Activated CD4-positive, alpha-beta T cell treated with anti-CD3 and anti-CD28 coated beads, Interleukin-2, Interleukin-4, amounts not matched to agents 100 ng/mL and 50 ng/mL, durations not matched to agents 16 hours and 8 hours (primary cell): ENCODE measurements at places on chromosomes 1 and 21.

DNA sequence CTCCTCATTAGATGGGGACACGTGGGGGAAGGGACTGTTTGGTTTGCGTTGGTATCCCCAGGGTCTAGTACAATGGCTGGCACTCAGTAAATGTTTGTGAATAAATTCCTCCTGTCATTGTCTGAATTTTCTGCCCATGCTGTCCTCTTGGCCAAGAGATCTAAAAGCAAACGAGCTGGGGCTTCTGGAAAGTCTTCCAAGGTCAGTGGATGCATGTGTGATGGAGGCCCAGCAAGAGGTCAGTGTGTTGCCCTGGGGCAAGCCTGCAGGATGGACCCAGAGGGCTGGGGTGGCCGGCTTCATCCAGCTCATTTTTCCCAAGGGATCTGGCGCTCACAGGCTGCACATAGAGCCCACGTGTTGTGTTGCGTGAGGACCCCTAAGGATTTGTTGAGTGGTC, 30.0 kb upstream of the JUN start:
- DNase-seq = no peak

GRCh38 chr1:12037486-12038355, 18.4 kb downstream of the MIIP start:
- DNase-seq = no peak

- no peak for DNase-seq
Observed at GRCh38 chr1:83561346-83561745, 437.6 kb downstream of the TTLL7 start.

- DNase-seq = no peak
Observed at GRCh38 chr1:3852711-3853485, 4.1 kb downstream of the CEP104 start.

DNA sequence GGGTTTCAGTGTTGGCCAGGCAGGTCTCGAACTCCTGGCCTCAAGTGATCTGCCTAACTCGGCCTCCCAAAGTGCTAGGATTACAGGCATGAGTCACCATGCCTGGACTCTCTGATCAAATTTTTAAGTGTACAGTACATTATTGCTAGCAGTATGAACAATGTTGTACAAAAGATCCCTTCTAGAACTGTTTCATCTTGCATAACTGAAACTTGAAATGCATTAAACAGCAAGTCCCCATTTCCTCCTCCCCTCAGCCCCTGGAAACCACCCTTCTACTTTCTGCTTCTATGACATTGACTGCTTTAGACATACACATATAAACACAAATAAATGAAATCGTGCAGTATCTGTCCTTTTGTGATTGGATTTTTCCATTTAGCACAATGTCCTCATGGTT, 463.4 kb downstream of the PTPRC start:
- peak; percentile 3 for DNase-seq

DNA sequence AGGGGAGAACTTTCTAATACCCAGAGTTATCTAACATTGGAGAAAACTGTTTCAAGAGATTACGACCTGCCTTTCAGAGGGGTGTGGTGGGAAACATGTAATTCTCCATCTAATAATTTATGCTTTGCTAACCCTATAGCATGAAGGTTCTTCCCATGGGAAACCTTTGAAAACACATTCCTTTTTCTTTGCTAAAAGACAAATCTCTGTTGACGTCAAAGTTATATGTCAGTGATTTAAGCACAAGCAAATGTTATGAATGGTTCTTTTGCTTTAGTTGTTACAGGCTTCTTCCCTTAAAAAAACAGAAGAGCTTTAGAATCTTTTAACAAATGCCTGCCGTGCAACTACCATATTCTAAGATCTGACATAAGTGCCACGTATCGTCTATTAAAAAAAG, 19.2 kb downstream of the FMO2 start:
- DNase-seq = no peak

DNA sequence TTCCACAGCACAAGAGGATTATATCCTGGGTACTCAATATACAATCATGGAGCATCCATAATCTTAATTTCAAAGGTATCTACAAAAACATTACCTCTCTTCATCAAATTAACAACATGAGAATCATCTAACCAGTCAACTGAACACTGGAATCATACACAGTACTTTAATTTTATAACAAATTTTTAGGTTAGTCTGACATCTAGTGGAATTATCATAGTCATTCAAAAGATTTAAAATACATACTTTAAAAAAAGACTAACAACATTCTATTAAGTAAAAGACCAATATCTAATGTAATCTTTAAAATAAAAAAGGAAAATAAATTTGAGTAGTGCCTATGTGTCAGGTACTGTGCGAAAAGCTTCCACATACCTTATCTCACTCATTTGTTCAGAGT, 16.8 kb upstream of the SH3GLB1 start:
- DNase-seq = no peak

DNA sequence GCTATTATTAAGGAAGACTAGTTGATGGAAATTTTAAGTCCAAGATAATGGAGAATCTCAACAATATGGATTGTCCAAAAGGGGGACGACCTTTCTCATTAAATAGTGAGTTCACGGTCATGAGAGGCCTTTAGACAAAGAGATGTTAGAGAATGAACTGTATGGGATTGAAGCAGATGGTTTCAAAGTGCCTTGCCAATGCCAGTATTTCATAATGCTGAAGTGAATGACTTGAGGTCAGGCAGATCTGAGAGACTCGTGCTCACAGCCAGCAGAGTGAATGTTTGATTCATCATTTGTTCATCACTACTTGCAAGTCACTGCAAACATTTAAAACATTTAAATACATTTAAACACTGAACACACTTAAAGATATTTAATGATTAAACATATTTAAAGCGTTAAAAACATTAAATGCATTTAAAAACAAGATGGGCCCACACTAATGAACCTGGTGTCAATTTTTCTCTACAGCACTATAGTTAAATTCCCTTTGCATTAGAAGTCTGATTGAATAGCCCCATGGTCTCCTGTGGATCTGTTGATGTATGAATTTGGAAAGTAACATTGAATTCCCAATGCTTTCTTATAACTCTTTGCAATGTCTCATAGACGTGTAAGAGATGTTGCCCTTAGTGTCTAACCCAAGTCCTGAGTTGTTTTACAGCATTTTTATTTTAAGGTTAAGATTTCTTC, 80.7 kb downstream of the TGFB2 start:
- DNase-seq = no peak

- DNase-seq = no peak
Observed at GRCh38 chr21:35059742-35060141, 10.6 kb upstream of the RUNX1 start.

- no peak for DNase-seq
Observed at GRCh38 chr1:202374099-202374498, 25.6 kb downstream of the PPP1R12B start.

DNA sequence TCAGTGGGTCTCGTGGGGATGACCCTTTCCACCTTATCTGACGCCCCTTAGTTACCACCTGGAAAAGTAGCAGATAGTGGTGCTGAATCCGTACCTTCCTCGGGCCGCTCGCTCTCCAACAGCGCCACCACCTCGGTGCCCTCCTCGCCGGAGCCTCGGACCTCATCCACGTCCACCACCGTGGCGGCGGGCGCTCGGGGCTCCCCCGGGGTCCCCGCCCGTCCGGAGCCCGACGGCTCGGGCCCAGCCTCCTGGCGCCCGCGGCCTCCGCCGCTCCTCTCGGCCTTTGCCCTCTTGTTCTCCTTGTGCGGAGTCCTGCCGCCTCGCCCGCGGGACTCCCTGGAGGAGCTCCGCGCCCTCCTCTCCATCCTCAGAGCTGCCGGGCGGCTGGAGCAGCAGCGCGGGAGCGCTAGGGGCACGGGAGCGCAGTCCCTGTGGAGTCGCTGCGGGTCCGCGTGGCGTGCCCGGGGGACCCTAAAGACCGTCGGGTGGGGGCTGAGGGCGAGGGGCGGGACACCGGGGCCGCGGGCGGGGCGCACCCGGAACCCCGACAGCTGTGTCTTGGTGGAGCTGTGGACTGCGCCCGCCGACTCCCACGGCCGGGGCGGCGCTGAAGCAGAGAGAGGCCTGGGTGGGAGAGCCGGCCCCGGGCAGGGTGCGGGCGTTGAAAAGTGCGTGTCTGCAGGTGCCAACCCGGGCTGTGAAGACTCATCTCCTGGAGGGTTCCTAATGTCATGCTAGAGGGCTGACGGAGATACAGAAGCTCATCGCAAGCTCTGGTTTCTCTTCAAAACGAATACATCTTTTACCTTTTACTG, at the start of gene NPHS2:
Gene NPHS2 (minus strand): TSS at position 452 of the 818 bp plus-strand sequence. CDS start 84 bp downstream, at position 368.
- no peak for DNase-seq

GRCh38 chr21:29351691-29352090, 53.0 kb downstream of the BACH1 start:
- no peak for DNase-seq

GRCh38 chr1:83807231-83807630, 191.7 kb downstream of the TTLL7 start:
- DNase-seq = no peak

GRCh38 chr21:29477941-29478340, 179.2 kb downstream of the BACH1 start:
- no peak for DNase-seq

DNA sequence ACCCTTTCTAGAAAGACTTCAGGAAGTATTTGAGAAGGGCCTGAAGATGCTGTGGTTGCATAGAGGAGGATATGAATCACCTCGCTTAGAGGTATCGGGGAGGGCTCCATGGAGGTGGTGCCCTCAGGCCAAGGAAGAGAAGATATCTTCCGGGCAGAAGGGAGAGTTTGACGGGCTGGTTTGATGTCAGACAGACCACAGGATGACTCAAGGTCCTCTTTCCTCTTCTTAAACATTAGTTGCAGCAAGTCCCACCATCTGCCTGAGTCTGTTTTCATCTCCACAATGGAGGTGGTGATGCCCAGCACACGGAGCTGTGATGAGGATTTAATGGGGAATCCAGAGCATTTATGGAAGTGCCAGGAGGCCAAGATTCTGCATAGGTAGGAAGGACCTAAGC, 25.1 kb upstream of the RUNX3 start:
- DNase-seq = peak; percentile 96

DNA sequence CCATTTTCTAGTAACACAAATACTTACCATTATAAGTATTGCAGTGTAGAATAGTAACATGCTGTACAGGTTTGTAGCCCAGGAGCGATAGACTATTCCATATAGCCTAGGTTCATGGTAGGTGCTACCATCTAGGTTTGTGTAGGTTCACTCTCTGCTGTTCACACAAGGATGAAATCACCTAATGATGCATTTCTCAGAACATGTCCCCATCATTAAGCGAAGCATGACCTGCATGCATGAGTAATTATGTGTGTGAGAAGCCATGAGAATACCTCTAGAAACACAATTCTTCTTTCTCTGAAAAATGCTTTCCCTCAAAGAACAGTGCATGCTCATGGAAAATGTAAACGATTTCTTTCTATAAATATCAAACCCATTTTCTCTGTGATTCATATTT, 69.3 kb downstream of the NR5A2 start:
- no peak for DNase-seq

DNA sequence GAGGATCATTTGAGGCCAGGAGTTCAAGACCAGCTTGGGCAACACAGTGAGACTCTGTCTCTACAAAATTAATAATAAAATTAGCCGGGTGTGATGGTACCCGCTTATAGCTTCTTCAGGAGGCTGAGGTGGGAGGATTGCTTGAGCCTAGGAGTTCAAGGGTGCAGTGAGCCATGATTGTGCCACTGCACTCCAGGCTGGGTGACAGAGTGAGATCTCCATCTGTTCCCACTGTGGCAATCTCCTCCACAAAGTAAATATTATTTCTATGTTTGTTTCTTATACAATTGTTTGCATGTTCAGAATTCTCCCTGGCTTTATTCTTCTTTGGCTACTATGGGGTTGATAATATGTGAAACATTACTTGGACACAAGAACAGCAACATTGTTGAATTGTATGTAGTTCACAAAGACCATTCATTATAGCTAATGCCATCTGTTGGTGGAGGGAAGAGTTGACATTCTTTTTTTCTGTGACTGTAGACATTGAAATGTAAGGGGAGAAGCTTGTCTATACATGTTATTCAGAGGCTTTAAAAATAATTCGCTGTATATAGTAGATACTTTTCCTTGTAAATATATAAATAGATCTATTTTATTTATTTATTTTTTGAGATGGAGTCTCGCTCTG, 47.8 kb upstream of the SRSF10 start:
- peak; percentile 6 for DNase-seq

- no peak for DNase-seq
Observed at GRCh38 chr1:164635803-164636731, 77.1 kb downstream of the PBX1 start.

DNA sequence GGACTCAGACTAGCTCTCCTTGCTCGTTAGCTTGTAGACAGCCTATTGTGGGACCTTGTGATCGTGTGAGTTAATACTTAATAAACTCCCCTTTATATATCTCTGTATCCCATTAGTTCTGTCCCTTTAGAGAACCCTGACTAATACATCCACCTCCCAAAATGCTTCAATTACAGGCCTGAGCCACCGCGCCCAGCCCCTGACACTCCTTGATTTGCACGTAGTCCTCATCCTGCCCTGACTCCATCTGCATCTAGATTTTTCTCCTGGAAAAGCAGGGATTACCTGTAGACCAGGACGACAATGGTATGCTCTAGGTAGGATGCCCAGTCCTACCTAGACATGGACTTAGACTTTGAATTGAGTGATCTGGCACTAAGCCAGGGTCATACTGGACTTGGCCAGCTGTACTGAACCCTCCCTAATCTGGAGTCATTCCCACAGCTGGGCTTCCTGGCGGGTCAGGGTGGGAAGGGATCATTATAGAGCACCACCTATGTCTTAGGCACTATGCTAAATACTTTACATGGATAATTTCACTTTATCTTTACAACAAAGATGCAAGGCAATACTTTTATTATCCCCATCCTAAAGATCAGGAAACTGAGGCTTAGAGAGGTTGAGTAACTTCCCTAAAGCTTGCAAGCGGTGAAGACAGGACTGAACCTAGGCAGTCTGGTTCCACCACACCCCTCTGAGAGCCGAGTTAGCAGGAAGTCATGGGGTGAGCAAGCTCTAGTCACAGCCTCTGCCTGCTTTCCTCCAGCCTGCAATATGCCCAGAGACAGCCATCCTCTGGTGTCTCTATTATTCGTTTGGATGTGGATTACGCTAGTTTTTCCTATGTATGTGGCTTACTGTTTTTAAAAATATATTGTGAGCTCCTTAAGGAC, 89.4 kb downstream of the DTL start:
- DNase-seq = peak; percentile 15

DNA sequence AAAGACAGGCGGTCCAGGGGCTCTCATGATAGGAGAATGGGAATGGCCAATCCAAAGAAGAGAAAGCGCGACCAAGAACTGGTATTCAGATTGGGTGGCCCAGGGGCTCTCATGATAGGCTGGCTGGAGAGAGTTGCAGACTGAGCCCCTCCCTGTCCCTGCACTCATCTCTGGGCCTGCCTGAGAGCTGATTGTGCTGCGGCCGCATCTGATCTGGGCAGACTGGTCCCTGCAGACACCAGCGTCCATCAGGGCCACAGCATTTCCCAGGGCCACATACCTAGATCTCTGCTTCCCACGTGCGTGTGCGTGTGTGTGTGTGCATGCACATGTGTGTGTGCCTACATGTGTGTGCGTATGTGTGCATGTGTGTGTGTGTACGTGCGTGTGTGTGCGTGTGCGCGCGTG, 30.4 kb upstream of the MAN1C1 start:
- no peak for DNase-seq
